Stimulated activated CD8-positive, alpha-beta memory T cell treated with anti-CD3 and anti-CD28 coated beads, Interleukin-15, amount 100 ng/mL, for 1 hour (primary cell): ENCODE measurements at places on chromosomes 2 and 18.

GRCh38 chr18:79275461-79275860, 120.3 kb upstream of the NFATC1 start:
- DNase-seq: no peak

DNA sequence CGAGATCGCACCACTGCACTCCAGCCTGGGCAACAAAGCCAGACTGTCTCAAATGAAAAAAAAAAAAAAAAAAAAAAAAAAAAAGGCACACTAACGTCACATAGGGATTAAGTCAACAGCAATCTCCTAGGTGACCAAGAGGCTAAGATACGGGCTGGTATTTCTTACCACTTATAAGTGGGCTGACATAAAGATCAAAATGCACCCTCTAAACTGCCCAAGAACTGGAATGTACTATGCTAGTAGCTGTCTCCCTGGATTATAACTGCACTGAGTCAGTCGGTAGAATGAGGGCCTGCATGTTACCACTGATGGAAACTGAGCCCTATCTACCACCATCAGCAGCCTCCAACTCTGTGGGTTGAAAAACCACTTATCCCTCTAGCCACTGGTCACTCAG, 80.6 kb downstream of the KLF7 start:
- DNase-seq: no peak

DNA sequence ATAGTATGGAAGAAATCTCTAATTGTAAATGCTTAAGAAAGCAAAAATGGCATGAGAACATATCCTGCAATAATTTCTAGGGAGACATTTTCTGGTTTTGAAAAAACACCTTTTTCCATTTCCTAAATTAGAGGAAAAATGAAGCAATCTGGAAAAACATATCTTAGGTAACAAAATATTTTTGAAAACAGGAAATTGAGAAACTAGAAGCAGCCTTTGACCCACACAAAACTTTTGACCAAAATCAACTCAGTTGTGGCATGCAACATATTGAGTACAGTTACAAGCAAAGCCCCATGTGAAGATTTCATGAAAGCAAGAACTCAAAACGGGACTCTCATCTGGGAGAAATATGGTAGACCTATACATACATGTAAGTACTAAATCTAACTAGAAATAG, 28.6 kb upstream of the CHAC2 start:
- DNase-seq: no peak

DNA sequence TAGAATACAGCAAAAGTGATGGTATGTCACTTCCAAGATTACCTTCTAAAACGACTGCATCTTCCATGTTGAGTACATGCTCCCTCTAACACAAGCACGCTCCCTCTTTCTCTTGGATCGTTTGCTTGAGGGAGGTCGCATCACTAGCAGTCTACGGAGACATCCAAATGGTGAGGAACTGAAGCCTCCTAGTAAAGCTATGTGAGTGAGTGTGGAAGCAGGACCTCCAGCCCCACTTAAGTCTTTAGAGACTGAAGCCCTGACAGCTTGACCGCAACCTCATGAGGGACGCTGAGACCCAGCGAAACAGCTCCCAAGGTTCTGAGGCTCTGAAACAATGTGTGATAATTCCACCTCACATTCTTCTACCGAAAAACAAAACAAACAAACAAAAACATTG, 486.7 kb upstream of the GCFC2 start:
- DNase-seq: no peak

- DNase-seq: no peak
These were observed 611.4 kb upstream of the HS6ST1 start for GRCh38 chr2:128930101-128930500.

DNA sequence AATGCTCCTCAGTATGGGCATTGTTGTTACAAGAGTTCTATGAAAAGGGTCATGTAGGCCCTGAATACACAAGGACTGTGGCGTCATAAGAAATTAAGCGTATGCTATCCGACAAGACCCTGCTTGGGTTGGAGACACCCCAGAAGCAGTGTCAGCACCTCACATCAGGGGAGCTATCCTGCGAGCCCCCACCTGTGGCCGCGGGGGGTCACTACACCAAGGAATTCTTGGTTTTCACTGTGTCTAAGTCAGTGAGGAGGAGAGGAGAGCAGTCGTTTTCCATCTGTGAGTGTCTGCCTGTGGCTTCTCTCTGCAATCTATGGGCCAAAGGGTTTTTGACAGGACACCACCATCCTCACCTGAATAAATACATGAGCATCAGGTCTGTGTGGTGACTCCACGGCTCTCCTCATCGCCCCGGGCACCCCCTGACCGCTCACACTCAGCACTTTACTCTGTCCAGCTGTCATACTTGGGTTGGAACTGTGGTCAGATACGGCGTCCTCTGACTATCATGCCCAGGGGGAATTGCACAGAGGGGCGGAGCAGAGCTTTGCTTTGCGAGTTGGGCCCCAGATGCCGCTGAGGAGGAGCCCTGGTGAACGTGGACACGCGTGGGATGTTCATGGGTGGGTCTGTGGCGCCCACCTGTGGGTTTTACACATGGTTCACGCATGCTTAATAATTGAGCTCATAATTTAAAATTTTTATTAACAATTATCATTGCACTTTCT, 235.5 kb downstream of the MYT1L start:
- no peak for DNase-seq

GRCh38 chr18:25284281-25284680, 67.7 kb downstream of the ZNF521 start:
- DNase-seq: no peak

GRCh38 chr2:1055014-1055595, 104.5 kb downstream of the SNTG2 start:
- DNase-seq: no peak

- no peak for DNase-seq
These were observed 125.7 kb downstream of the B3GNT2 start for GRCh38 chr2:62321380-62322289.

DNA sequence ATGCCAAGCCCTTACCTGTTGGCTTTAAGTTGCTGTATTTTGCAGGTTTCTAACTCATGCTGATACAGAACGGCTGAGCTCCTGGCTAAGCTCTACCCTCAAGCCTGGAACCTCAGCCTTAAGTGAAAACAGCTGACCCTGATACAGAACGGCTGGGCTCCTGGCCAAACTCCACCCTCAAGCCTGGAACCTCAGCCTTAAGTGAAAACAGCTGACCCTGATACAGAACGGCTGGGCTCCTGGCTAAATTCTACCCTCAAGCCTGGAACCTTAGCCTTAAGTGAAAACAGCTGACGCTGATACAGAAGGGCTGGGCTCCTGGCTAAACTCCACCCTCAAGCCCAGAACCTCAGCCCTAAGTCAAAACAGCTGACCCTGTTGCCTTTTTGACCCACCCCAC, 17.6 kb upstream of the DNER start:
- no peak for DNase-seq

GRCh38 chr2:97706708-97707345, 6.5 kb upstream of the ZAP70 start:
- no peak for DNase-seq

DNA sequence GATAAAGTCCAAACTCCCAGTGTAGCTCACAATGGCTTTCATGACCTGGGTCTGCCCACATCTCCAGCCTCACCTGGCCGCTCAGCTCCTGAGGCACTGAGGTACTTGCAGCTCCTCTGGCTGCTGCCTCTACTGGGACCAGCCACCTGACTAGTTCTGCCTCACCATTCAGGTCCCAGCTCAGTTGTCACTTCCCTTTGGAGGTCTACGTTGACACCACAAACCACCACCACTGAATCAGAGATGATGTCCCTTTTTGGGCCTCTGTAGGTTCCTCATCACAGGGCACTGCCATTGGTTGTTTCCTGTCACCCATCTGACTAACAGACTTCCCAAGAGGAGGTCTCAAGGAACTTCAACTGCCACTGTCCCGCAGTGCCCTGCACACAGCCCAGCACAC, 21.2 kb downstream of the SPP2 start:
- no peak for DNase-seq

GRCh38 chr2:210180477-210180876, 9.3 kb upstream of the KANSL1L start:
- DNase-seq: no peak

DNA sequence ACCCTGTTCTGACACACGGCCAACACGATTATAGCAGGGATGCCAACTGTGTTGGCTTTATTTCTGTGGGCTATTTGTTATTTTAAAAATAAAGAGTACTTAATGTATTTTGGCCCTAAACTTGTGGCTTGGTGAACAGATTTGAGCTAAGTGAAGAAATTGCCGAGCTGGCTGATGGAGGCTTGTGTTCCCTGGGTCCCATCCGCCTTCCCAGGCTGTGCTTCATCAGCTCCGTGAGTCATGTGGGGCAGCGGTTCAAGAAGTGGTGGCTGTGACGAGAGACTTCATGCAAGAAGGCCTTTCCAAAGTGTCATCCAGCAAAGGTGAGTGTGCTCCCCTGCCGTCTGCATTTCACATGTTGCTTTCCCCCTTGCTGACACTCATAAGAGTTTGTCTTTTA, 73.6 kb upstream of the NCK2 start:
- DNase-seq: no peak

- no peak for DNase-seq
These were observed 26.0 kb upstream of the FOSL2 start for GRCh38 chr2:28366496-28367282.

DNA sequence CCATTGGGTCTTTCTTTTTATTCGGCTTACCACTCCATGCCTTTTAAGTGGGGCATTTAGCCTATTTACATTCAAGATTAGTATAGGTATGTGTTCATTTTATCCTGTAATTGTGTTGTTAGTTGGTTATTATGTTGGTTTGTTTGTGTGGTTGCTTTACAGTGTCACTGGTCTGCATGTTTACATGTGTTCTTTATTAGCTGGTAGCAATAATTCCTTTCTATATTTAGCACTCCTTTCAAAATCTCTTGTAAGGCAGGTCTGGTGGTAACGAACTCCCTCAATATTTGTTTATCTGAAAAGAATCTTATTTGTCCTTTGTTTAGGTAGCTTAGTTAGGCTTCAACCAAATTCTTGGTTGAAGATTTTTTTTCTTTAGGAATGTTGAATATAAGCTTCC, 68.7 kb upstream of the XDH start:
- no peak for DNase-seq

DNA sequence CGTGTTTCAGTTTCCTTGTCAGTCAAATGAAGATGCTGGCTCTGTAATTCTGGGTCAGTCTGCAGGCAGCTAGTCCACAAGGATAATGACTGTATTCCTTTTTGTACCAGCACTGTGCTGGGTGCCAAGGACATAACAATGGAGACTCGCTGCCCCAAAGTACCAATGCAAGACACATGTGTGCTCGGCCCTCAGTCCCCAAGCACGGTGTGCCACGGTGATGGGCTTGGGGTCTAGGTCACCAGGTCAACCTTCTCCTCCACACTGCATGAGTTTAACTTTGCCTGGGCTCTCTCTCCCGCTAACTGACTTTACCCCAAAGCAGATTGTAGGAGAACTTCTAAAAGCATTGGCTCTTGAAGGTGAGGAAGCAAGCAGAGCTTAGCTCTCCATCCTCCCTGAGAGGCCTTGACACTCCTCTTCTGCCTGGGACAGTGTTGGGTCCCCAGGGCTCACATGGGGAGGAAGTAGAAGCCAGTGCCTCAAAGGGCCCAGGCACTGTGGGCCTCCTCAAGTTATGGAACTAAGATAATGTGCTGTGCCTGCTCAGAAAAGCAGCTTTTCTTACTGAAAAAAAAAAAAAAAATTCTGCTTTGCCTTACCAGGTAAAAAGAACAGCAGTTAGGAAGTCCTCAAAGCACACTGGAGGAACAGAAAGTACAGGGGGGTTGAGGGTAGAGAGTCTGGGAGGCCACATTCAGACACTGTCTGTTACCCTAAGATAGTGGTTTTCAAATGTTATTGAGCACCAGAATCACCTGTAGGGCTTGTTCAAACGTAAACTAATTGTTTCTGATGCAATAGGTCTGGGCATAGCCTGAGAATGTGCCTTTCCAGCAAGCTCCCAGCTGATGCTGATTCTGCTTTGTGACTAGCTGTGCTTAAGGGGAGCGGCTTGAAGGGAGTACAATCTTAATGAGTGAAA, 276.4 kb upstream of the CXCR4 start:
- no peak for DNase-seq

DNA sequence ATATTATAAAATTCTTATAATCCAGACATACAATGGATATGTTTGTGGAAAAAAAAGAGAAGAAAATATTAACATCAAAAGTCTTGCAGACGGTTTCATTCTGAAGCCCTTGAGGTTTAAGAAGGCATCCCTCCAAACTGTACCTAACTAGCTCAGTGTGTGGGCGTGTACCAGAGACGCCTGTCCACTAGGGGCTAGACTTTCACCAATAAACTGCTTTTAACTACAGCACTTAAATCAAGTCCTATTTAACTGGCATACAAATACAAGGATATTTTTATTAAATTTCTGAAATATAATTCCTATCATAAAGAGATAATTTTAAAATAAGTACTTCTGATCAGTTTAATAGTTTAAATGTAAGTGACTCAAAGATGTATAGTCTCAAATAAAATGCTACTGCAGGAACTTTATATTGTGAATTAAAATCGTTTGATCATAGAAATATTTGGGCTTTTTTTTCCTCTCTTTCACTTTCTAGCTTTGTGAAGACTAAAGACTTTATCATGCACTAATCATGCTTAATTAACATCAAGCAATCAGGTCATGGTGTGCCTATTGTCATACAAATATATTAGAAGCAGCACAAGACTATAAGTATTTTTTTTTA, 437.7 kb downstream of the SATB2 start:
- no peak for DNase-seq

- DNase-seq: no peak
These were observed 348.1 kb downstream of the TGIF1 start for GRCh38 chr18:3798032-3798431.

GRCh38 chr2:239600001-239600593, 199.3 kb upstream of the HDAC4 start:
- no peak for DNase-seq

- DNase-seq: no peak
These were observed 88.5 kb upstream of the ODC1 start for GRCh38 chr2:10536569-10537133.

- DNase-seq: no peak
These were observed 328.1 kb downstream of the NR4A2 start for GRCh38 chr2:156004459-156004858.

DNA sequence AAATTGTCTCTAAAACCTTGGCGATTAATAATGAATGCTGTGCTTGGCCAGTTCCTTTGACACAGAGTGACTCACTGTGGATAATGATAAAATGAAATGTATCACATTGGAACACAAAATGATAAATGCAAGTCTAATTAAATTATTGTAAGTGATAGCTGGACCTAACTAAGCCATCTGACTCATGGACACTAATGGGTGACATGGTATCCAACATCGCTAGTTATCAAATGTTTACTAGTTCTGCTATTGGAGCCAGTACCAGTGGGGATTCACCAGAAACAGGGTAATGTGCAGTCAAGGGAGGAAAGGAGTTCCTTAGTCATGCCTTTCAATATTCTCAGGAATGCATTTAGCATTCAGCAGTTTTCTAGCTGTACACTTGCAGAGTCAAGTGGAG, 736.3 kb upstream of the ACVR2A start:
- DNase-seq: no peak

DNA sequence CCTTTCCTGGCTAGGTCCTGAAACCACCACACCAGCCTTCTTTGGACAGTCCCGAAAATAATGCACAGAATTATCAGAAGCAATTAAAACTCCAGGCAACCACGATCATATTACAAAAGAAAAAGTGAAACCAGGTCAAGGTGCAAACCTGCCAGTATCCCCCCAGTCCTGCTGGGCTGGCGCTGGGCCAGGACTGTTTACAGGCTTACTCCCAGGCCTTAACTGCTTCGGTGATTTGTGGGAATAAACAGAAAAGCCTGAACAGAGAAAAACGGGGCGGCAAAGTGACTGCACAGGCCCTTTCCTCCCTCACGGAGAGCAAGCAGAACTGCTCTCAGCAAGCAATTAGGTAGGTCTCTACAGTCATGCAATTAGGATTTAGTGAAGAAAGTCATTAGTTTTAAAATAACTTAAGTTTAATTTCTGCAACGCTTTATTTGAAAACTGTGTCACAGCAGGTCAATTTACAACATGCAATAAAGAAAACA, 1.3 kb downstream of the HDAC4 start:
- no peak for DNase-seq
